ENCODE measurements at places on chromosomes 3 and 15.

GRCh38 chr3:108202080-108202479 is 20.1 kb downstream of the IFT57 start:
- no peak for DNase-seq

- DNase-seq, result no peak
Measured at GRCh38 chr3:13364602-13365271, 55.4 kb downstream of the NUP210 start.

DNA sequence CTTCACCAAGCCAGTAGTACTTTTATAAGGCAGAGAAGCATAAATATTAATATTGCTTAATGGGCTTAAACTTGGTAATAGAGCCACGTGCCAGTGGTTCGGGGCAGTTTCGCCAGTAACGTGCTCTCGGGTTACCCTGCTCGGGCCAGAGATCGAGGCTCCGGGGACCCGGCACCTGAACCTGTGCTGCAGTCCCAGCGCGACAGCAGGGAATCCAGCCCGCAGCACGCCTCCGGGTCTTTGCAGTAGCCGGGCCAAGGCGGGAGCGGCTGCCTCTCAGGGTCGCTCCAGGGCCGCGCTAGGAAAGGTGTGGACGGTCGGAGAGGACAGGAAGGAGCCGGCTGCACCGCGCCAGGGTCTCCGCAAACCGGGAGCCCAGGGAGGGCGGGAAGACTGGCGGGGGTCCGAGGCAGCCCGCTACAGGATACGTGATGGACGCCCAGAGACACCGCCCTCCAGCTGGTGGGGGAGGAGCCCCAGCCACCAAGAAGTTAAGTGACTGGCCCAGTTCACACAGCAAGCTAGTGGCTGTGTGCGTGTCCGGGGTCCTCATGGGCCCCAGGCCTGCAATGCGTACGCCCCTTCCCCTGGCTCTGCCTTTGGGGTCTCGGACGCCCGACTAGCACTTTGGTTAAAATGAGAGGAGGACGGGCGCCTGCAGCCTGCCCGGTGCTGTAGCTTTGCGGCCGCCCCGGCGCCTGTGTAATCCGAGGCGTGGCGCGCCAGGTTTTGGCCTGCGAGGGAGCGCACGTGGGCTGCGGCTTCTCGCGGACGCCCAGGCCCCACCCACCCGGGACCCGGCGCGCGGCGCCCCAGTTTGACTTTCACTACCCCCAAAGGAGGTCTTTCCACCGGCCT is 1.2 kb upstream of the PDE8A start:
- peak; percentile 91 for DNase-seq

DNA sequence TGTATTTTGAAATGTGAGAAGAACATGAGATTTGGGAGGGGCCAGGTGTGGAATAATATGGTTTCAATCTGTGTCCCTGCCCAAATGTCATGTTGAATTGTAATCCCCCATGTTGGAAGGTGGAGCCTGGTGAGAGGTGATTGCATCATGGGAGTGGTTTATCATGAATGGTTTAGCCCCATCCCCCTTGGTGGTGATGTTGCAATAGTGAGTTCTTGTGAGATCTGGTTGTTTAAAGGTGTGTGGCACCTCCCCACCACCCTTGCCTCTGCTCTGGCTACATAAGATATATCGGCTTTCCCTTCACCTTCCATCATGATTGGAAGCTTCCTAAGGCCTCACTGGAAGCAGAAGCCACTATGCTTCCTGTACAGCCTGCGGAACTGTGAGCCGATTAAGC is 23.9 kb upstream of the TMEM108 start:
- DNase-seq, result no peak

DNA sequence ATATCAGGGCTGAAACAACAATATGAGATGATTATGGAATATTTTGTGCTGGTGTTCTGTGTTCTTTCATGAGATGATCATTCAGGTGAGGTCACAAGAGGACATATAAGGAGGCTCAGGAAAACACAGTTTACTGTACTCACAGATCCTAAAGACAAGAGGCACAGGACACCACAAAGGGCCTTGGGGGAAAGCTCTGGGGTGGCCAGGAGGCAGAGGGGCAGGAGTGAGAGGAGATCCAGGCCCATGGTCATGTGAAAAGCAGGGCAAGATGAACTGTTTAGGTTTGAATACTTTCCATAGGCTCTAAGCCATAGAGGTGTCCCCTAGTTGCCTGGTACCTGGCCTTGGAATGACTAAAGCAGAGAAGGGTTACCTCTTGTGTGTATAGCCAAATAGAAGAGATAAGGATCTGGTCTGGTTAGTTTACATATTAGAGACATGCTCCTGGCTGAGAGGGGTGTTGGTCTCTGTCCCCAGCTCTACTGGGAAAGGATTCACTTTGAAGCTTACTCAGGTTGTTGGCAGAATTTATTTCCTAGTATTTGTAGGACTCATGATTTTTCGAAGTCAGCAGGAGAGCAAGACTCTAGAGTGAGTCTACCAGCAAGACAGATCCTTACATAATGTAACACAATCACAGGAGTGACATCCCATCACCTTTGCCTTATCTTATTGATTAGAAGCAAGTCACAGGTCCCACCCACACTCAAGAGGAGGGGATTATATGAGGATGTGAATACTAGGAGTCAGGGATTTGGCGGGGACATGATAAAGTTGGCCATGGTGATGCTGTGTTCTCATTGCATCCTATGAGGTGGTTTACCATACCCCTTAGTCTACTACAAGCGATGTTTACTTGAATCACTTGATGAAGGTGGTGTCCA is 11.3 kb upstream of the TM4SF1 start:
- no peak for DNase-seq

- no peak for DNase-seq
Measured at GRCh38 chr15:79166311-79166955, 75.9 kb upstream of the RASGRF1 start.

DNA sequence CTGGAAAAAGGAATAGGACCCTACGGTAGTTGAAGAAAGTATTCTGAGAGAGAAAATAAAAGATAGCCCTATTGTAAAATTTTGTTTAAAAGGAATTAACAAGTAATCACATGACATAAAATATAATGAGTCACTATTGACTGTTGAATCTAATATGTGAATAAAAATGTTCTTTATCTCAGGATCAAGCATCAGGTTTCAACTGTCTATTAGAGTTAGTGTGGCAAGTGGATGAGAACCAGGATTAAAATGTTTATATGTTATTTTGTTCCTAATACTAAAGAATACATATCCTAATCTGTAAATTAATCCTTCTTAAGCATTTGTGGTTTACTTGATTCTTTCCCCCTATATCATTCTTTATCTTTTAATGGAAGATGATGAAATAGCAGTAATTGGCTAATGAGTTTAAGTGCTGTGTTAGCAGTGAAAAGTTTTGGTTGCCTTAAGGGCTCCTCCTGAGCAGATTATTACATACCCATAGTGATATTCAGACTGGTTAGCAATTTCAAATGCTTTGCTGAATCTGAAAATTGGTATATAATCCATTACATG is 101.8 kb upstream of the BCHE start:
- no peak for DNase-seq

- no peak for DNase-seq
Measured at GRCh38 chr3:70111411-70111810, 111.9 kb downstream of the SAMMSON start.

DNA sequence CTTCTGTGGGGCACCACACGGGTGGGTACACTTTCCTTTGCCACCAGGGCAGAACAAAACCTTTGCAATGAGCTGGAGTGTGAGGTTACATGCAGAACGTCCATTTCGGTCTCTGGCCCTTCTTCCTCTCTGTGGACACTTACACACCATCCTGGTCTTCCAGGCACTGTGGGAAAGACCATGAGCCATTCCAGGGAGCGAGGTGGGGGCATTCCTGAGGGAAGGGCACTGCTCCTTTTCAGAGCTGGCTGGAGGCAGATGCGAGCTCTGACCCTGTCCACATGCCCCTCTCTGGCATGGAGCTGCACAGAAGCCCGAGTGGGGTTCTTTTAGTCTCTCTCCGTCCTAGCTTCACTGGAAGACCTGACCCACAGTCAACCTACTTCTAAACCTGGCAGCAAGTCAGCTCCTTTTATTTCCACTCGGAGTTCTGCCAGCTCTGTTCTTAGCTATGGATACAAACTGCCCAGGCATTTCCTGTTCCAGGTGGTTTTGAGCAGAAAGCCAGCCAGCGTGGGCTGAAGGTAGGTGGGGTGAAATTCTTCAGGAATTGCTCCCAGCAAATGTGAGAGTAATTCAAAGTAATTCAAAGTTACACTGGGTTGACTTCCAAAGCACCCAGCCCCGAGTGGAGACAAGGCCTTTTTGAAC is 281.4 kb downstream of the ADAMTS17 start:
- no peak for DNase-seq

GRCh38 chr15:60155661-60156060 is 151.6 kb downstream of the FOXB1 start:
- DNase-seq, result no peak

GRCh38 chr15:84953726-84954125 is 27.9 kb upstream of the PDE8A start:
- DNase-seq, result no peak

GRCh38 chr3:136749091-136749490 is 3.1 kb downstream of the STAG1 start:
- no peak for DNase-seq

DNA sequence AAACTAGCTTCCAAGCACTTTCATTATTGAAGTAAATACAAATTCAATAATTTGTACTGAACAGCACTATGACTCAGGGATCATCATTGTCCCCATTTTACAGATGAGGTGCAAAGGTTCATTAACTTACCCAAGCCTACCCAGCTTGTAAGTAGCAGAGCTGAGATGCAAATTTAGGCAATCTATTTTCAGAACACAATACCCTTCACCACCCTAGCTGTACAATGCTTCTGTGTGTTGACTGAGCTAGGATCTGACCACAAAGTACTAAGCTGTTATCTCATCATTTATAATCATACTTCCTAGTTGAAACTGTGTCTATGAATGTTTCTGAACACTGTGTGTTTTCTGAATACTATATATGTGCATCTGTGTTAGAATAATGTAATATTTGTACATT is 3.2 kb upstream of the ILDR1 start:
- no peak for DNase-seq

GRCh38 chr3:42256135-42256819 is 9.7 kb downstream of the CCK start:
- no peak for DNase-seq

DNA sequence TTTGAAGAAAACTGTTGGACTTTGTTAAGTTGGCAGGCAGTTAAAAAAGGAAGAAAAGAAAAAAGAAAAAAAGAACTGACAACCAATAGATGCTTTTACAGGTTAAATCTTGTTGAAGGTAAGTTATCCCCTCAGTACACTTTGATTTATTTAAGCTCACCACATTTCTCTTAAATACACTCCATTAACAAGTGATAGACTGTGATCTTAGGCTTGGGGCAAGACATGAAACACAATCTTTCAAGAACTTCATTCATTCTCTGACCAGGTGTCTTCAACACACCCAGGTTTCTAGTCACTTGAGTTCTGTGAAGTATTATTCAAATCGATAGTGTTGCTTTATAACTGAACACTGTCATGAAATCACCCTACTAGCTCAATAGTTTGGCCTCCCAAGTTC is 751.9 kb downstream of the ROBO1 start:
- no peak for DNase-seq

DNA sequence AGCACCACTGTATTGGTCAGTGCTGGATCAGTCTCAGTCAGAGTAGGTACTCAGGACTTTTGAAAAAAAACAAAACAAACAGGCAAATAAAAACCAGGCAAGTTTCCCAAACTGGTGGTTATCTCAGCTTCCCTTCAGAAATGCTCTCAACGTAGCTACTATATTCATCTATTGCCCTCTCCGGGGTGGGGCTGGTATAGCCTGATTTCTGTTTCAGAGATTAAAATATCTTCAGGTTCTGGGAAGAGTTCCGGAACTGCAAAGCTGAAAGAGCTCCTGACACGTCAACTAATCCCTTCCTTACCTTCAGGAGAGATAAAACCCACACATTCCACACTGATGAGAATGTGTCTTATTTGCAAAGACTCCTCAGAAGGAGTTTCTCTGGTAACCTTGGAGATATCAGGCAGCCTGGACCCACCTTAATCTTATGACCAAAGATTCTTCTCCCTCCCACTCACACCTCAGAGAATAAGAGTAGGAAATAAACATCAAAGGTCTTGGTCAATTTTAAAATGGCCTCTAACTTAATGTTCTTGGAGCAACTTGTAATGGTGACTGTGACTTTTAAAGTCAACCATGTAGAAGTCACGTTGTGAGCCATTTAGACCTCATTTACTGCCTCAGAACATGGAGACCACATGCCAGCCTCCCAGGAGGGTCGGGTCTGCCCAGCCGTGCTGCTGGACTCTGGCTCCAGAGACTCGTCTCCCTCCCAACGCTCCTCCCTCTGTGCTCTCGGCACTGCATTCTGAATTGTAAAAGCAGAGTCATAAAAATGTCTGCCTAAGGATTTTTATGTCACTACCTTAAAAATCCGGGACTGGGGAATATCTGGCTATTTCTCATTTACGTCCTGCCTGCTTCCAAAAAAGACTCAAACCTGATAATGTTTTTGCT is 53.8 kb downstream of the CDCP1 start:
- DNase-seq, result no peak

DNA sequence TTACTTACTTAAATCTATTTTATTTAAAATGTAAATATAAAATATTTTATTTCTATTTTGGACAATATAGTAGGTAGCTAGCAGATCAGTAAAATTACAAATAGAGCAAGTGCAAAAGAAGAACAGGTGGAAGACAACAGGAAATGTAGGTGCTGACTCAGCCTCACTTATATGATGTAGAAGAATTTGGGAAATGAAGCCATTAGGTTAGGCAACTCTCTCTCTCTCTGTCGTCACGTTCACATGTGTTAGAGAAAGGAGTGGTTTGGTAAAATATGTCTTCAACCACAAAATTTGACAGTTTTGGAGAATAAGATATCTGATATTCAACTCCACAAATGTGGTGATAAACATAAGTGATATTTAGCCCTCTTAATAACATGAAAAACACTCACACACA is 532.5 kb upstream of the KCNMB2 start:
- no peak for DNase-seq

- DNase-seq, result no peak
Measured at GRCh38 chr3:179454887-179455286, 3.6 kb upstream of the GNB4 start.

GRCh38 chr3:107846279-107846852 is 244.5 kb downstream of the CD47 start:
- no peak for DNase-seq

GRCh38 chr3:155984791-155985417 is 114.5 kb downstream of the GMPS start:
- DNase-seq, result no peak

- DNase-seq, result no peak
Measured at GRCh38 chr3:51271172-51271571, 113.9 kb upstream of the MANF start.

GRCh38 chr15:71249986-71250385 is 134.7 kb downstream of the THSD4 start:
- no peak for DNase-seq

GRCh38 chr3:158668506-158668905 is 3.9 kb downstream of the LXN start:
- no peak for DNase-seq

DNA sequence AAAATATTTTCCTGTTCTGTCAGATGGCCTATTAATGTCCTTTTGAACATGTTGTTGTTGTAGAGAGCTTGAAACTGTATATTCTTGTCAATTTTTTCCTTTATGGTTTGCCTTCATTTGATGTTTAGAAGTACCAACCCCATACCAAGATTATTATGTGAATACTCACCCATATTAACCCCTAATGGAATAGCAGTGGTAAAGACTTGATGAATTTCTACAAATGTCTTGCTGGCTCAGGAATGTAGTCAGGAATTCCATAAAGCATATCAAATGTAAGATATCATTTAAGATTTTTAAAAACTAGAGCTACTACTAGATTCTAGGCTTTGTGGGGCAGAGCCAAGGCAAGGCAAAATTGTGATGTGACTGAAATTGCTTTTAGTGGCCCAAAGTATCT is 30.0 kb downstream of the MYO5A start:
- no peak for DNase-seq
